Activated CD8-positive, alpha-beta T cell treated with anti-CD3 and anti-CD28 coated beads for 36 hours (primary cell): ENCODE measurements at places on chromosomes 5 and 9. TPM values are rescaled to one million over a fixed set of nuclear protein-coding genes. Genes with fewer than 3 reads are reported as not detected.
A peak's percentile ranks its signal among the peaks of the same experiment; 100 is the strongest.

DNA sequence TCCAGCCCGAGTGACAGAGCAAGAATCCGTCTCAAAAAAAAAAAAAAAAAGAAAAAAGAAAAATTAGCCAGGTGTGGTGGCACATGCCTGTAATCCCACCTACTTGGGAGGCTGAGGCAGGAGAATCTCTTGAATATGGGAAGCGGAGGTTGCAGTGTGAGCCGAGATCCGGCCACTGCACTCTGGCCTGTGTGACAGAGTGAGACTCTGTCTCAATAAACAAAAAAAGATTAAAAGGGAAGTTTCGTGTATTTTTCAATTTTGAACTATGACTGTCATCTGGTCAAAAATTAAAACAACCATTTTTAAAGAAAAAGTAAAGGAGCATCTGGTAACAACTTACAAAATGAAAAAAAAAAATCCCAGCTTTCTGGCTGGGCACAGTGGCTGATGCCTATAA, 36.3 kb upstream of the PLIN2 start:
- no peak for DNase-seq

- no peak for DNase-seq
Measured at GRCh38 chr9:134436379-134436762, 110.1 kb downstream of the RXRA start.

GRCh38 chr5:122774519-122774860, 390 bp upstream of the SNX2 start:
- no peak for DNase-seq

DNA sequence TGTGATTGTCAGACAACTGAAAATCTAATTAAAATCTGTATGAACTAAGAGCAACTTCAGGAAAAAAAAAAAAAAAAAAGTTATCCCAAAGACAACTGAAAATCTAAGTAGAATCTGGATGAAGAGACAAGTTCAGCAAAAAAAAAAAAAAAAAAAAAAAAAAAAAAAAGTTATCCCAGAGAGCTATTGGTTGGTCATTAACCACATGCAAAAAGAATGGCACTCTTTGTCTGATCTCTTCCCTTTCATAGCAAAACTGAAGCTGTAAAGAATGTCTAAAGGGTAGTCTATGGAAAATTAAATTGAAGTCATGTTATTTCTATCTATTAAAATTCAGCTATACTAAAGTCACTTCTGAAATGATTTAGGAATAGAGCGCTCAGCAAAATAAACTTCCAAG, 32.9 kb downstream of the STRBP start:
- no peak for DNase-seq

DNA sequence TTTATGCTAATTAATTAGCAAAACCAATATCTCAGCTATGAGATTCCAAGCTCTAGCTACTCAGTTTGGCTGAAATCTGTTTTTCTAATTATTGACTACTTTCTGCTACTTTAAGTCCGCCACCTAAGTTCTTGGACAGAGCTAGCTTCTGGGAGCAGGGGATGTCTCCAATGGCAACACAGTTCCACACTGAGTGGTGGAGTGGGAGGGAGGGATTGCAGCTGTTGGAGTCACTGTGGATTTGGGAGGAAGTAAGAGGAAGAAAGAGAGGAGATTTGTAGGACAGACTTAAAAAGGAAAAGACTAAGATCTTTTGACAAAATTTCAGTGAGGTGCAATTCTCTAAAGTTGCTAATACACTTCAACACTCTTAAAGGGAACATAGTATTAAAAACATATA, 450.8 kb downstream of the NFIB start:
- no peak for DNase-seq

DNA sequence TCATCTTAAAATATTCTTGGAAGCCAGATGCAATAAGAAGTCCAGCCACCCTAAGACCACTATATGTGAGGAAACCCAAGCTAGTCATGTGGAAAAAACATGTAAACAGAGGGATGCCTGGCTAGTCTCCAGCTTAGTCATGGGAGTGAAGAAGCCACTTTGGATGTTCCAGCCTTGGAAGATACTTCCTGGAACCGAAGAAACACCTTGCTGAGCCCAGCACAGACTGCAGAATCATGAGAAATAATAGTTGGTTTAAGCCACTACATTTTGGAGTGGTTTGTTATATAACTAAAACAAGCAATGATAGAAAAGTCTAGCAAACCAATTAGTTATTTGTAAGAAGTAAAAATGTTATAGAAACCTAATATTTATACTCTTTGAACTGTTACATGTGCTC, 12.6 kb downstream of the DHX29 start:
- DNase-seq = no peak

- no peak for DNase-seq
Measured at GRCh38 chr5:118776755-118777154, 211.6 kb downstream of the DTWD2 start.

GRCh38 chr9:122387536-122387935, 16.7 kb downstream of the PTGS1 start:
- no peak for DNase-seq

- no peak for DNase-seq
Measured at GRCh38 chr5:17412760-17413671, 85.0 kb upstream of the TAF11L2 start.

GRCh38 chr5:84623019-84623418, 238.3 kb upstream of the EDIL3 start:
- DNase-seq = no peak

GRCh38 chr5:78811121-78811817, 162.7 kb upstream of the LHFPL2 start:
- no peak for DNase-seq

DNA sequence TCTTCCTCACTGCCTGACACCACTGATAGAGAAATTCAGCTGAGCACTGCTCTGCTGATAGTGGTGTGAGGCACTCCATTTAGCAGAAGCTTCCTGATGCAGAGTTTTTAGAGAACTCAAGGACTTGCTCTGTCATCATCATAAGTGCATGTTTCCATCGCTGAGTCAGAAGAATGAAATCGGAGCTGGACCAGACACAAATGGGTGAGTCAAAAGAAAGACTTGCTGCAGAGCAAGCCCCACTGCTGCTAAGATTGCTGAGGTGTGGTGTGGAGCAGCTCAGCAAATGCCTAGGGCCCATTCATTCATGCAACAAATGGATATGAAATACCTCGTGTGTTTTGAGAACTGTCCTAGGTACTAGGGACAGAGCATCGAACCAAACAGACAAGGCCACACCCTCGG, 410.2 kb upstream of the SLC30A5 start:
- no peak for DNase-seq

GRCh38 chr9:93808115-93809029, 146.8 kb downstream of the BARX1 start:
- no peak for DNase-seq

- DNase-seq = no peak
Measured at GRCh38 chr5:104606258-104606829, 1043.8 kb upstream of the NUDT12 start.

- no peak for DNase-seq
Measured at GRCh38 chr5:113047234-113047633, 70.6 kb downstream of the DCP2 start.

DNA sequence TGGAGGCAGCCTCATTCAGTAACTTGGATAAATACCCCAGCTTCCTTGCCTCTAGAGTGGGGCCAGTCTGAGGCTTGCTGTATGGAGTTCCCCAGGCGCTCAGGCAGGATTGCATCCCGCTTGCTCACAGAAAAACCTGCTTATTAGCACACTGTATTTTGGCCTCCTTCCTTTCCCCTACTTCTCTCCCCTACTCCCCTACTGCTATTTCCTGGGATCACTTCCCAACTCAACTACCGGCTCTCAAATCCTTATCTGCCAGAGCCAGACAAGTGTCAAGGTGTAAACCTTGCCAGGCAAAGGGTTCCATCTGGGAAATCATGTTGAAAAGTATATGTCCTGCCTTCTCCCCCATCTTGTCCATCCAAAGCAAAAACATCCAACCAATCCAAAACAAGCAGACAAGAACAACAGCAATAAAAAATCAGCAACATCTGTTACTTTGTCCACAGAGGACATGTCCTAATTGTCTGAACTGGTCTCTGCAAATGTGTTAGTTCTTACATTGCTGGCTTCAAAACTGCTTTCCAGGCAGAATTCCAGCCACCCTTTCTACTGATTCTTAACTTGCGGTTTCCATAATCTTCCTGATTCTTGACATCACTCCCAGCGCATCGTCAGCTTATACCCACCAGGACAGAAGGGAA, 164.1 kb upstream of the SEMA6A start:
- no peak for DNase-seq

DNA sequence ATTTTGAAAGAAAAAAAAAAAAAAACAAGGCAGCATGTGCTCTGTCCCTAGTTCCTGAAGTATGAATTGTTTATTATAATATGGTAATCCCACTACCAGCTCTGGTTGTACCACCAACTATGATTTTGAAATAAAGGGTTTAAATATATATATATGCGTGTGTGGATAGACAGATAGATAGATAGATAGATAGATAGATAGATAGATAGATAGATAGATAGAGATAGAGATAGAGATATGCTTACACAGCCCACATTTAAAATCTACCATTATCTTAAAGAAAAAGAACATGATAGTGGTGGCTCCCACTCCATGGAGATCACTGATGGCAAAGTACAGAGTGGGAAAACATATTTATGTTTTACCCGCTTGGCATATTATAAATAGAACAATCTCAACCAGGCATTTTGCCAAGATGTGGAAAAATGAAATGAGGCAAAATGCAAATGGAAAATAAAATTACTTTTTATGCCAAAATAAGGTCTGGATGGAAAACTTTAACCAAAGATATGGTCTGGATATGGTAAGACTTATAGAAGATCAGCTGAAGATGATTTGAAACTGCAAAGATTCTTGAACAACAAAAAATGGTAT, 170.0 kb downstream of the ARL15 start:
- no peak for DNase-seq

- DNase-seq = peak; percentile 67
Measured at GRCh38 chr9:124008303-124008693, 3.3 kb upstream of the LHX2 start.

DNA sequence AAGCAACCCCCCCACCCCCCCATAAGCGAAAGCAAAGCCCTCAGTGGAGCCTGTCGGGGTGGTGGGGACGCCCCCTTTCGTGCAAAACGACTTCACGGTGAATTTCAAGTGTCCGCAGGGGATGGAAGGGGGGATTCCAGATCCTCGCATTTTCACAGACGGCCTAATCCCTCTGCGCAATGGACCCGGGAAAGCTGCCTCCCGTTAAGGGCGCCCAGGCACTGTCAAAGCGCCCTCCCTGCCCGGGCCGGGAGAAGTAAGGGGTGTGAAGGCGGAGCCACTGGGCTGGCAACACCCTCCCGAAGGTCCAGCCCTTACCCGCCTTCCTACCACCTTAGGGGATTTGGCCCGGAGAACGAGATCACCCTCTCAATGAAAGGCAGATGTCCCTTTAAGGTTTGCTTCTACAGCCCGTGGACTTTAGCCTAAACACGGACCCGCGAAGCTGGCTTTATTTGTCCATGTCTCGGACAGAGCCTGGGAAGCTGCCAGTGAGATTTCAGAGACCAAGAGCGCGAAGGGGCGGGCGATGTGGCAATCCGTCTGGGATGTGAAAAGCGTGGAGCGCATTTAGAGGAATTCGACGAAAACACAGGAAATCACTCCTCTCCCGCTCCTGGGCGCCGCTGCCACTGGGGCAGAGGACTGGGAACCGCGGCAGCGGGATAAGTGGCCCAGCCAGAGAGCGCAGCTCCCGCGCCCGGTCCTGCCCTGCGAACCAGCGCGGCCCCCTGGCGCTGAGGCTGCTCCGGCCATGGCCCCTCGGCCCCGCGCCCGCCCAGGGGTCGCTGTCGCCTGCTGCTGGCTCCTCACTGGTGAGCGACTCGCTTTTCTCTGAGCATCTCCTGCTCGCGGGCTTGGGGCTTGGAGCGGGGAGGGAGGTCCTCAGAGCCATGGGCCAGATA, at the start of the genes ITGA1 and PELO:
TSS of gene ITGA1 (plus strand) at position 317 of the 905 bp plus-strand sequence. CDS start at position 755, 438 bp downstream.
TSS of gene PELO (plus strand) at position 317 of the 905 bp plus-strand sequence. CDS start 12,479 bp downstream, outside the sequence.
- peak; percentile 83 for DNase-seq

DNA sequence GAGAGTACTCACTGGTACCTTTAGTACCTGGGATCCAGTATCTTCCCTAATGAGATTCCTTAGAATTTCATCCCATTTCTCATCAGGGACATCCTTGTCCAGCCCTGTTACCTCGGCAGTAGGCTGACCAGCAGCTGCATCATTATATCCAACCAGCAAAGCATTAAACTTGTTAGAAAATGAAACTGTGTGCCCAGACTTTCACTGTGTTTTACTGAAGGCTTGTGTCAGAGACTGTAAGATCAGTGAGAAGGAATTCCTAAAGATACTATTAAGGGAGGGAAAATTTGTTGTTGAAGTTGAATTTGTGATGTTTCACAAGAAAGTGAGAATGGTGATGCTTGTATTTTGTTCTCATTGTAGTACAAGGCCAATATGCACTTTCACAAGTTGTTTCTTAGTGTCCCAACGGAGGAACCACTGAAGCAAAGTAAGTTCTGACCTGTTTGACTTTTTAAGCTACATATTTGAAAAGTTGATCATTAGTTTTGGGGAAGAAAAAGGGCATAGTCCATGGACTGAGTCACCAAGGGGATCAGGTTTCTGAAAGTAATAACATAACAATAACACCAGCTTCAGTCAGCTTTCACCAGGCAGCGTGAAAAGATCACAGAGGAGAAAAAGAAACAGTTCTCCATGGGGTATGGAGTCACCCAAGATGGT, 48.8 kb downstream of the GRAMD2B start:
- DNase-seq = no peak

GRCh38 chr5:35125746-35126145, 78.0 kb upstream of the AGXT2 start:
- no peak for DNase-seq

DNA sequence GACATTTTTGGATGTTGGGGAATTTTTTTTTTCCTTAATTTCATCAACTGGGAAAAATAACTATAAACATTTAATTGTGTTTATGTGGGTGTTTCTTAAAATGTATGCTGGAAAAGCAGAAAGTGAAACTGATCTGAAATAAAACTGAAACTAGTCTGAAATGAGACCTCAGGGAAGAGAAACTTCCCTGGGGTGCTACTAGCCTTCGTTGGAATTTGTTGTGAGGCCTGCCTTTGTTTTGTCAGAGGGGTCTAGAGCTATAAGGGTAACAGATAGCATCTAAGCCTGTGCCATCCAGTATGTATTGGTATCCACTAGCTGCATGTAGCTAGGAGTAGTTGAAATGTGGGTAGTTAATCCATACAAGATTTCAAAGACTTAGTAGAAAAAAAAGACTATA, 10.4 kb downstream of the ZNF618 start:
- no peak for DNase-seq

GRCh38 chr9:87336407-87336806, 161.3 kb upstream of the DAPK1 start:
- DNase-seq = no peak

DNA sequence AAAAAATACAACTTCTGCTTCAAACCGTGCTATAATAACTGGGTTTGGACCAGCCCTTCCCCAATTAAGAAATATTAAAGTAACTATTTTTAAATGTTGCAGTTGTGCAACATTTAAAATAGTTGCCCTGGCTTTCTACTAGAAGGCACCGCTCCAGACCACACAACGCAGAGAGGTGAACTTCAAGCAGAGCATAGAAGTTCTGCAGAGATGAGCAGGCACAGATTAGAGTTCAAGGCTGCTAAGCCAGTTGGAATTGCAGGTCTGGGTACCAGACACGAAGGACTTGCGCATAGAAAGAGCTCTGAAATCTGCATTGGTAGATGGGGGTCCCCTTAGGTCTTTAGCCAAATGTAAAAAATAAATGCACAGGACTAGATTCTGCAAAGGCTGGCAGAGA, 58.7 kb upstream of the GALNT10 start:
- DNase-seq = no peak

AK8 gene
- not detected for total RNA-seq

N4BP3 gene
- total RNA-seq = 33.2 TPM

SH3GL2 gene
- not detected for total RNA-seq

STKLD1 gene
- total RNA-seq = 0.45 TPM

TMC1 gene
- not detected for total RNA-seq

SPINK4 gene
- total RNA-seq = not detected

MLANA gene
- not detected for total RNA-seq

RLN1 gene
- 2.3 TPM for total RNA-seq

DBH gene
- not detected for total RNA-seq

CTXN3 gene
- not detected for total RNA-seq

GPX3 gene
- not detected for total RNA-seq

GPR151 gene
- total RNA-seq = not detected
